ENCODE measurements at places on chromosomes 7 and 10.

- no peak for DNase-seq
Measured at GRCh38 chr7:39921506-39922175, 28.4 kb upstream of the CDK13 start.

GRCh38 chr7:121344093-121344492 lies 15.3 kb downstream of the WNT16 start:
- no peak for DNase-seq

GRCh38 chr7:129084801-129085551 lies 30.1 kb upstream of the TNPO3 start:
- DNase-seq: no peak

DNA sequence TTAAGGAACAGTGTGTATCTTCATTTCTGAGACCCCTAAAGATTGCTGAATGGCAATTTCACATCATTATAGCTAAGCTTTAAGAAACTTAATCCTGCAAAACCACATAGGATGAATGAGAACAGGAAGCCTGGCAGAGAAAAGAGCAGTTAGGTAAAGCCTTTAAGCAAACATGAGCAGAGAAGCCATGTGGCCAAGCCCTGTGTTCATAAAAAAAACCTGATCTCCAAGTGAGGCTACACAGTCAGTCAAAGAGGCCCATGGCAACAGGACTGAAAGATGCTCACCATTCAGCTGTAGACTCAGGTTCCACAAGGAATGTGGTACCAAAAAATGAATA lies 9.3 kb downstream of the LIPA start:
- no peak for DNase-seq

- no peak for DNase-seq
Measured at GRCh38 chr10:15836807-15837206, 23.5 kb downstream of the MINDY3 start.

DNA sequence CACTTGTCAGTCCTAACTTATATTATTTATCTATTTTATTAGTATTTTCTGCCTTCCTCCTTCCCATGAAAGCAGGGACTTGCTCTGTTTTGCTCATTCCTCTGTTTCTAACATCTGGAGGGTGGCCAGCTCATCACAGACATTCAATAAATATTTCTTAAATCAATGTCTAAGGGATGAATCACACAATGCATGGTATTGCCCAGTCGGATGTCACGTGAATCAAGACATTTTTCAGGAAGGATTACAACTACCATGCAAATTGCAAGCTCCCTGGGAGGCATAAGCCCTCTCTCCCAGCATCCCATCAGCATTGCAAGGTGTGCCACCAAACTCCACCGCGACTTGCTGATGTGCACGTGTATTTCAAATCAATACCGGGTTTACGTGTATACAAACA lies 146.6 kb upstream of the RNF32 start:
- DNase-seq: peak; percentile 39

DNA sequence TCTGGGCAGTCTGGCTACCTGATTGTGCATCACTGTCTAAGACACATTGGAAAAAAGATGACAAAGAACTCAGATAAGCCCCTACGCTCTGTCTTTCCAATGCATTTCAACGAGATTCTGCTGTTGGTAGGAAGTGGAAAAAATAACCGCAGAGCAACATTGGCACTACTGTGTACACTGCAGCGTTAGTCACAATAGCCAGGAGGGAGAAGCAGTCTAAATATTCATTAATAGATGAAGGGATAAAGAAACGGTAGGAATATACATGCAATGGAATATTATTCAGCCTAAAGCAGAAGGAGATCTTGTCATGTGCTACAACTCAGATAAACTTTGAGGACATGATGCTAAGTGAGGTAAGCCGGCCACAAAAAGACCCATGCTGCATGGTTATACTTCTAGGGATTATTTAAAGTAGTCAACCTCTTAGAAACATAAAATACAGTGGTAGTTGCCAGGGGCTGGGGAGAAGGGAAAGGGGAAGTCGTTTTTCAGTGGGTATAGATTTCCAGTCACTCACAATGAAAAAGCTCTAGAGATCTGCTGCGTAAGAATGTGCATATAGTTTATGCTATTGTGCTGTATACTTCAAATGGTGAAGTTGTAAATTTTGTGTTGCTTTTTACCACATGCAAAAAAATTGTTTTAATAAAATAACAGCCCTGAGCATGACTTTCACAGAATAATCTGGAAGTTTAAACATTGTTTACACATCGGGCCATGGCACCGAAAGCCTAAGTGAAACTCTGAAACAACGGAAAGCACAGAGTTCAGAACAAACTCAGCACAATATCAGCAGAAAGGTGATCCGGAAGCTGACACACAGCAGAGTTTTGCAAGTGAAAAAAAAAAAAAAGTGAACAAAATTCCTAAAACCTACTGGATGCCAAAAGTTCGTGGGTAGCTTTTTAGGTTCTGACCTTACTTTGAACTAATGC lies 40.1 kb downstream of the ELMO1 start:
- DNase-seq: no peak

GRCh38 chr7:99194301-99194700 lies 13.6 kb downstream of the KPNA7 start:
- no peak for DNase-seq
